HuH-7.5 (cell line): ENCODE measurements at places on chromosomes 11 and 22.
A peak's percentile ranks its signal among the peaks of the same experiment; 100 is the strongest.

- peak; percentile 32 for DNase-seq
Measured at GRCh38 chr11:84714316-84714780, 912.8 kb downstream of the DLG2 start.

DNA sequence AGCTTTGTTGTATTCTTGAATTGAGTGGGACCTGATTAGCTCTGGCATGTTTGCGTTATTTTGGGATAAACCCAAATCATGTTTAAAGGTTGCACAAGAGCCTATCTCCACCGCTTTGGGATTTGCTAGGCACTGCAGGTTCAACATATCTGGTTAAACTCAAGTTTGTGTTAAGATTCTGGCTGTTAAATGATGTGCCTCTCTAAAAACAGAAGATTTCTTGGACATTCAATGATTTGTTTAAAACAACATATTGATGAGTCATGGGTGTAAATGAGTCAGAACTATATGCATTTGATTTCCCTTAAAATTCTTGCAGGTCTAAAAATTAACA is 67.4 kb downstream of the AMOTL1 start:
- DNase-seq: no peak

DNA sequence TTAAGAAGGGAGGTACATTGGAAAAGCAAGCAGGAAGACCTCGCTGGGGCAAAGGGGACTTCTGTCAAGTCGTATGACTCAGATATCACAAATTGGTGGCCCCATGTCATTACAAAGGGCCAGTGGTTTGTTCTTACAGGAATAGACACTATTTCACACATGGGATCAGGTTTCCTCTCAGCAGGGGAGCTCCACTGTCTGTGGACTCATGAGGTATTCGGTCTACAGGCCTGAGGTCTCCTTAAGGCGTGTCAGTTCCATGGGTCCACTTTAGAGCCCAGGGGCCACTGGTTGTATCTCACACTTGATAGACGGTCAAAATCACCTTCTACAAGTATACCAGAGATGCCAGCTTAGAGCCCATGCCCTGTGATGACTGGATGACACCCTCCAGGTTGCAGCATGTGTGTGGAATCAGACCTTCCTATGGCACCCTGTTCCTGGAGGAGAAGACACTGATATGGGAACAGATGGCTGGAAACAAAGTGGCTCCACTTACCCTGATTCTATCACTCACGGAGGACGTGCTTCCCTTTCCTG is 288.1 kb upstream of the B3GAT1 start:
- DNase-seq: no peak

- no peak for DNase-seq
Measured at GRCh38 chr11:12808519-12808918, 134.3 kb downstream of the TEAD1 start.

GRCh38 chr22:50304528-50305392 is 2.7 kb downstream of the PLXNB2 start:
- DNase-seq: no peak

DNA sequence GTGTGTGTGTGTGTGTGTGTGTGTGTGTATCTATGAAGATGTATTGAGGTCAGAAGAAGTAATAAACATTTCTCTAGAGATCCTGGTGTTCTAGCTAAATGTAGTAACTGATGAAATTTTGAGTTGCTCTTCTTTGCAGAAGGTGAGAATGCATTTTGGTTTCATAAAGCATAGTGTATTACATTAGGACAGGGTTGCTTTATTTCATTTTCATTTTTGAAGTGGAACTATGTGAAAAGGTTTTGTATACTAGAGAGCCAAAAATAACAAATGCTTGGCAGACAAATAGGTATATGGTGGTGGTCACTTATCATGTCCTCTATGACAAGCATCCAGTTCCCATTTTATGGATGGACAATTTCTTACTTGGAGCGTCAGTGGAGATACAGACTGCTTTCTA is 99.0 kb downstream of the CASP12 start:
- no peak for DNase-seq

DNA sequence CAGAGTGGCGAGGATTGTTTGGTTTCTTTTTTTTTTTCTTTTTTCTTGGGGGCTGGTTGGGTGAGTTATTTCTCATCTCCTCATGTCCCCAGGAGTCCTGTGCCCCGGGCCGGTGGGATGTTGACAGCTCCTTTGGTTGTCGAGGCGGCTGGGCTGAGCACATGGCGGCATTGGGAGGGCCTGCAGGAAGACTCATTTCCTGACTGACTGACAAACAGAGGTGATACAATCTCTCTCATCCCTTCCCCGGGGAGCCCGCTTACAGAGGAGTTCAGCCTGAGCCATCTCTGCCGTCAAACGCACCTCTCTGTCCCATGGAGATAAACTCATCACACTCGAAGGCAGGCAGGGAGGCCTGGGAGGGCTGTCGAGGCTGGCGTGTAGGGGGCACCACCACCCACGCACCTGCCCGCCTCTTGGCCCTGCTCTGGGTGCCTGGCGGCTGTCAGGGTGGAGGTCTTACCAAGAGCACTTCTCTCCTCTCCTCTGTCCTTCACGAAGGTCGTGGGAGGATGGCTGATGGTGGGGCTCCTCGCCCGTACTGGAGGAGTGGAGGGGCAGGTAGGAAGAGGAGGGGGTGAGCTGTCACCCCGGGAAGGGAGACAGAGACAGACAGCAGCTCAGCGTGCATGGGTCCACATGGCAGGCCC is 60.0 kb upstream of the NECTIN1 start:
- DNase-seq: no peak

GRCh38 chr22:36386351-36386899 is 1.3 kb downstream of the MYH9 start:
- no peak for DNase-seq
